ENCODE measurements at places on chromosomes 12 and 14.
A peak's percentile ranks its signal among the peaks of the same experiment; 100 is the strongest.

GRCh38 chr12:68240975-68241374, 12.4 kb downstream of the IL22 start:
- H3K27me3 ChIP-seq = no peaks in the 10 kb centered on the region
- peak; percentile 86 for DNase-seq
- peaks cover 34% of the 10 kb centered on the region for H3K4me1 ChIP-seq
- H3K4me3 ChIP-seq = no peak overlapping the region
- H3K27ac ChIP-seq = peak overlapping the region; percentile 72

DNA sequence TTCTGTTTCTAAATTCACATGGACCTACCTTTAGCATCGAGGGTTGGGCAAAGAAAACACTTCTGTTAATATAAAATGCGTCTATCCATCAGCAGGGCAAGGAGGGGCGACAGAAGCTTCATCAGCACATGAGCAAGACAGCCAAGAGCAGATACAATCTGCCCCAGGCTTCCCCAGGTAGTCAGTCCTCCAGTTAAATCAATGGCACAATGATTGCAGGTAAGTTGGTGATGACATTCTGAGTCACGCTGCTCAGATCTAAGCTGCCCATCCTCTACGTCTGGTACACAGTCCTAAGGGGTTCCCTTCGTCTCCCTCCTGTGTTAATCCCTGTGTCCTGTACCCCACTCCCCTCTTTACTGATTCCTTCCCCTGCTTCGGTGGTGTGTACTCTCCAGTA, 38.8 kb downstream of the MAP3K9 start:
- H3K27ac ChIP-seq = no peak overlapping the region
- H3K4me1 ChIP-seq = peaks cover 2% of the 10 kb centered on the region
- no peak overlapping the region for H3K4me3 ChIP-seq
- no peaks in the 10 kb centered on the region for H3K36me3 ChIP-seq

DNA sequence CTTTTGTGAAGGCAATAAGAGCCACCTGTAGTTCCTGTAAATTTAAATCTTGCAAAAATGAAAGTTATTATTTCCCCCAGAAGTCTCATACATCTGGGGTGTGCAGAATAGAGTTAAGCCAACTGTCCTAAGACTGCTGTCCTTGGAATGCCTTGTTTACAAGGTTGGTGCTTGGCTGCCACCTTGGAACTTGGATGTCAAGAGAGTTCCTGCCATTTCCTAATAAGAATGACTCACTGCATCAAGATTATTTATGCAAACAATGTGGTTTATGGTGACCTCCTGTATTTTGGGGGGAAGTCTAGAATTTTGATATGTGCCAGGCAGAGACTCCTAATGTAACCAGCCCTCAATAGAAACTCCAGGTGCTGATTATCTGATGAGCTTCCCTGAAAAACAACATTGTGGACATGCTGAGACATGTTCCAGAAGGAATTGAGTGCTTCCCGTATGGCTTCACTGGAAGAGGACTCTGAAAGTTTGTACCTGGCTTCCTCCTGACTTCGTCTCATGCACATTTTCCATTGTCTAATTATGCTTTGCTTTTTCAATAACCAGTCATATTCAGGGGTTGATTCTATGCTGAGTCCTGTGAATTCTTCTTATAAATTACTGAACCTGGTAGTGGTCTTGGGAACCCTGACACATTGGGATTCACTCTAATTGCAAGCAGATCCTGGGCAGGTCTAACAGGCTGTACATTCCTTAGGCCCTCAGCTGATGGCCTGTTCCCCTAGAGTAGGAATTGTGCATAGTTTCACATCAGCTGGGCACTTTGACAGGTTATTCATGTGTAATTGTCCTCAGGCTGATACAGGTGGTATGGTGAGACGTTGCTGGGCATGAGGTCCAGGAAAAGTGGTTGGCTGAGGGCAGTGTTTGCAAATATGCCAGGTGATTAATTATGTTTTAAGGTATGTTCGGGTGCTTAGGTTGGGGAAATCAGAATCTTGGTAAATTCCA, 1370.7 kb upstream of the TMEM132C start:
- no peaks in the 10 kb centered on the region for H3K36me3 ChIP-seq
- H3K27ac ChIP-seq = no peak overlapping the region
- H3K27me3 ChIP-seq = no peaks in the 10 kb centered on the region
- DNase-seq = no peak

DNA sequence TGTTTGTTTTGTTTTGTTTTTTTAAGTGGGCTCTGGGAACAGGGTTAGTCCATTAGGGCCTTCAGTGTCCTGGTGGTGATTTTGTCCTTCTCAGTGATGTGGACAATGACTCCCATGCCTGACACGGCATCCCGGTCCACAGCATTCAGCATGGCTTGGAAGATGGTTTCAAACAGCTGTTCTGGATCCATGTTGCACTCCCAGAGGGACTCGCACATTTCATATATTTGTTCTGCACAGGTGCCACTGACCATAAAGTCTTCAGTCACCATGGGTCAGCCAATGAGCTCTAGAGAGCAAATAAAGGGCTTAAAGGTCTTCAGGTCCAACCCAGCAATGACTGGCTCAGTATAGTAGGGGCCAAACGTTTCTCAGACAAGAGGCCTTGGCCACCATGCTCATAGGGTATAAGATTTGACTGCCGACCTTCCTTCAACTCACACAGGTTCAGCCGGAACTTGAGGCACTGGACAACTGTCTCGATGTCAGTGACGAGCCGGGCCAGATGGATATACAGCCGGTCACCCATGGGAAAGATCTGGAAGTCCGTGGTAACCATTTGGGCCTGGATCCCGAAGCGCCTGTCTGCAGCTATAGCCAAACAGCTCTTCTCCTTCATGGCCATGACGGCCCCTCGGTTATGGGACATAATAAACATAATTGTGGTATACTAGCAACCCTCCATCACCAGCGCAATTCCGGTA, 18.0 kb downstream of the OR10P1 start:
- H3K4me3 ChIP-seq = no peak overlapping the region
- no peaks in the 10 kb centered on the region for H3K36me3 ChIP-seq
- no peaks in the 10 kb centered on the region for H3K27me3 ChIP-seq
- no peak for DNase-seq
- no peak overlapping the region for H3K27ac ChIP-seq

DNA sequence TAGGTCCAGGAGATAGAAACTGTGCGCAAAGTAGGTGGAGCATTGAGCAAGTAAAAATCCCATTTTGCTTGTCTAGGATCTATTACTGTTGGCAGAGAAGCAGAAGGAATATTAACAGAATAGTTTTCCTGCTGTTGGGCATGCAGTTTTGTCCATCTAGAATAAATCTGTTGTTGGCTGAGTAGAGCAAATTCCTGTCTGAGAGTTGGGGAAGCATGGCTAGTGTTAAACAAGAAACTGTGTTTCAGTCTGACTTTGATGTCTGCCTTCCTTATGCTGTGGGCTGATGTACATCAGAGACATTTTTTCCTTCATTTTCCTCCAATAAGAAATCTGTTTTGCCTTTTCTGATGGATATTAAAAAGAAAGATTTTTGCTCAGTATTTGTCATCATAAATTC, 98.2 kb downstream of the RAD52 start:
- no peak for DNase-seq
- no peaks in the 10 kb centered on the region for H3K27me3 ChIP-seq
- peaks cover 2% of the 10 kb centered on the region for H3K36me3 ChIP-seq
- H3K4me3 ChIP-seq = no peak overlapping the region

DNA sequence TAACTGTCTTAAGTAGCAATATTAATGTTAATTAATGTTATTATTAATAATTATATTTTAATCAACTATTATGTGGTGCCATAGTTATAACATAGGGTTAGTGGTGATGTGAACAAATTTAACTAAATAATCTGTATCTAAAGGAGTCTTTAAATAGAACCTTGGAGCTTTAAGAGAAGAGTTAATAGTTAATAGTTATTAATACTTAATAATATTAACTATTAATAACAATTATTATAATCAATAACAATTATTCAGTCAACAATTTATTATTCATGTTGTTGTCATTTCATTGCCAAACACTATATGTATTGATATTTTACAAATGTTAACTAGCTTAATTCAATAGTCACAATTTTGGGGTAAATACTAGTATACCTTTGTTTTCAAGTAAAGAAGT, 58.2 kb downstream of the SLC16A7 start:
- no peak for DNase-seq
- no peak overlapping the region for H3K27ac ChIP-seq
- no peaks in the 10 kb centered on the region for H3K4me1 ChIP-seq
- no peaks in the 10 kb centered on the region for H3K36me3 ChIP-seq
- no peaks in the 10 kb centered on the region for H3K27me3 ChIP-seq

DNA sequence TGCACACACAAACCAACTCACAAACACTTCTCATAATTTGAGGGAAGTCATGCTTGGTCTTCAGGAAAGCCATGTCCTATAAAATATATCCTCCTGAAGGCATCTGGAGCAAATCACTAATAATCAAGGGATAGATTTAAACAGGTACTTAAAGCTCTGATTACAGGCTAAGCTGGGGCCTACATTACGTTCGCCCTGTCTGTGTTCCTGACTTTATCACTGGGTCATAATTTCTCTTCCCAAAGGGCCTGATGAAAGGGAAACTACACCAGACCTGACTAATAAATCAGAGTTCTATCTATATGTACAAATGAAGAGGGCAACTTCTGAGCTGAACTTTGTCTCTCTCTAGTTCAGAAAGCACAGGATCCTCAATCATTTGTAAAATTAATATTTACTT, 43.9 kb upstream of the RASSF8 start:
- no peak overlapping the region for H3K27ac ChIP-seq
- no peaks in the 10 kb centered on the region for H3K36me3 ChIP-seq
- H3K4me1 ChIP-seq = no peaks in the 10 kb centered on the region
- H3K27me3 ChIP-seq = no peaks in the 10 kb centered on the region

DNA sequence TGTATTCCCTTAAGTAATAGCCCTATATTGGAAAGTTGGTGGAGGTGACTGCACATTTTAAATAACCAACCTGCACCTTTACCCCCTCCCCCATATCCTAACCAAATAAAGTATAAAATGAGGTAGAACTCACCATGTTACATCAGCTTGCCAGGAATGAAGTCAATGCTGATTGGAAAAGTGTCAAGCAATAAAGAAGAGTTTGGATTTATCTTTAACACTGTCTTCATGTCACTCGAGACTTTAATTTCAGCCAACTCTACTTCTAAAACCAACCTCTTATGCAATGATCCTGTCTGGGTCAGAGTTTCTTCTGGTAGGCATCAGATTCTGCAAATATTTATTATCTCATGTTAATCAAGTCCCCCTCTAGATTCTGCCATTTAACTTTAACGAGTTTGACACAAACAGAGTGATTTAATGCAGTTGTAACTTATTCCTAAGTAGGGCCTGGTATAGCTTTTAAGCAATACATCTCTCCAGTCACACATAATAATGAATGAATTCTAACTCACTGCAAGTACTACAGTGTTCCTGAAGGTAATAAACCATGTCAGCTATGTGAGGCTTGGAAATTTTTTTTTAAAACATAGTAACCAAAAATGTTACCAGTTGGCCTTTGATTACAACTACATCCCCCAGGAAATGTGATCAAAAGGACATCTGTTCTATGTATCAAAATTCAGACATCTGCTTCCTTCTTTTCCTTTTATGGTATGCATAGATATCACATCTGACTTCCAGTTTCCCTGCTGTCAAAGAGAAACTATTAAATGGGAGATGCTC, 98.7 kb downstream of the ERGIC2 start:
- no peaks in the 10 kb centered on the region for H3K36me3 ChIP-seq
- H3K27ac ChIP-seq = no peak overlapping the region
- DNase-seq = no peak

DNA sequence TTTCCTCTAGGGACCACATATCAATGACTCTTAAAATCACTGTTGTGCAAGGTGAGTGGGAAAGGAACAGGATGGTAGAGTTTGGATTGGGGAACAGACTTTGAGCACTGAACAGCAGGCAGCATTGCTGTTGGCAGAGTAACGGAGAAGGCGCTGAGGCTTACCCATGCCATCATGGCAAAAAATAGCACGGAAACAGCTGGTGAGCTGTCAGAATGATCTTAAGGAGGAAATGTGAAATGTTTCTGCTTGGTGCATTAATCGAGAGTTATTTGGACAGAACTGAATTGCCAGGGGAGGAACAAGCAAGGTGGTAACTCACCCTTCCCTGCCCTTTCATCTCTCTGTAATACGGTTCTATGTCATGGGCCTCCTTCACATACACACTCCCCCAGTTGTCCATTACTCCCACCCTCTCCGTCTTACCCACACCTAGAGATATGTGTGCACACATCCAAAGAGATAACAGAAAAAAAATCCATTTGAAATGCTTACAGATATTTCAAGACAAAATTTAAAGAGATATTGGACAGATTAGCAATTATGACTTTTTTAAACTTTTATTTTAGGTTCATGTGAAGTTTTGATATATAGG, 572.5 kb downstream of the DIO2 start:
- H3K4me1 ChIP-seq = no peaks in the 10 kb centered on the region
- H3K36me3 ChIP-seq = no peaks in the 10 kb centered on the region
- DNase-seq = no peak

DNA sequence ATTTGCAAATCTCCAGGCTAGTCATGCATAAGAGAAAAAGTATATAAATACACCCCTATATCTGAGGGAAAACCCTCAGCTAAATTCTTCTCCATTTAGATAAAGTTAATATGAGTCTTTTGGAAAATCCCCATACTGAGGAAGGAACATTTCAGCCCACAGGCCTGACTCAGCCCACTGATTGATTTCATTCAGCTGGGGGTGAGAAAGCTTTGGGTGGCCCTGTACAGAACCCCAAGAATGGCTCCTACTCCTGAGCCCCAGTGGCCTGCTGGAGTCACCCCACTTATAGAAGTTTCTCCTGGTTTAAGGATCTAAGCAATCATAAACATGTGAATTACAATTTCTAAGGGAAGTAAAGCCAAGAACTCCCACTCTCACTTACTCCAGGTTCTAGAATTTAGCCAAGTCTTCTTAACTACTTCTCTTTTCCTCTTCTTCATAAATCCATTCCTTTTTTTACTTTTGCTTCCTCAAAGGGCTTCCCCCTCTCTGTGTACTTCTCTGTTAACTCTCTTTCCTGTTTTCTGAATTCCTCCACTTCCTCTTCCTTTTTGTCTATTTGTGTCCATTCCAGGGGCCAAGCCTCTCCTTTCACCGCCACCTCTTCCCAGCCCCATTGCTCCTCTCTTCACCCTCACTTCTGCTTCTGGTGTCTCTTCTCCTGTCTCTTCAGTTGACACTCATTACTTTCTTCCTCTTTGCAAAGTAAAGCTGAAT, 21.0 kb downstream of the RTN1 start:
- no peak for DNase-seq
- H3K27me3 ChIP-seq = no peaks in the 10 kb centered on the region
- no peaks in the 10 kb centered on the region for H3K36me3 ChIP-seq
- H3K27ac ChIP-seq = no peak overlapping the region
- H3K4me1 ChIP-seq = no peaks in the 10 kb centered on the region
- H3K4me3 ChIP-seq = no peak overlapping the region

GRCh38 chr12:120904197-120904773, at the start of gene SPPL3:
Gene SPPL3, minus strand, starts transcription at chr12:120904358. Its CDS starts 491 bp downstream, at chr12:120903867.
- 0 out of 2 replicates have a peak, but pooled peaks cover 5% of the 10 kb centered on the region for H3K36me3 ChIP-seq
- DNase-seq = peak; percentile 43
- peak within 1 kb of the TSS; percentile 79 for H3K27ac ChIP-seq
- no peaks in the 10 kb centered on the region for H3K27me3 ChIP-seq
- H3K4me1 ChIP-seq = 0 out of 2 replicates have a peak, but pooled peaks cover 3% of the 10 kb centered on the region
- H3K4me3 ChIP-seq = peak within 1 kb of the TSS; percentile 91

GRCh38 chr14:22865424-22866405, 5.8 kb upstream of the LRP10 start:
- no peaks in the 10 kb centered on the region for H3K36me3 ChIP-seq
- peaks cover 6% of the 10 kb centered on the region for H3K4me1 ChIP-seq
- no peak overlapping the region for H3K4me3 ChIP-seq
- no peak overlapping the region for H3K27ac ChIP-seq
- no peaks in the 10 kb centered on the region for H3K27me3 ChIP-seq
- DNase-seq = no peak

GRCh38 chr12:12221560-12221959, 45.3 kb downstream of the LRP6 start:
- no peak overlapping the region for H3K4me3 ChIP-seq
- no peaks in the 10 kb centered on the region for H3K27me3 ChIP-seq
- H3K36me3 ChIP-seq = no peaks in the 10 kb centered on the region
